Suppressor macrophage treated with lipopolysaccharide for 1 hour (primary cell): ENCODE measurements at places on chromosomes 6 and 20.
A peak's percentile ranks its signal among the peaks of the same experiment; 100 is the strongest.

GRCh38 chr20:33575282-33575681 lies 85.4 kb downstream of the CBFA2T2 start:
- DNase-seq: no peak

DNA sequence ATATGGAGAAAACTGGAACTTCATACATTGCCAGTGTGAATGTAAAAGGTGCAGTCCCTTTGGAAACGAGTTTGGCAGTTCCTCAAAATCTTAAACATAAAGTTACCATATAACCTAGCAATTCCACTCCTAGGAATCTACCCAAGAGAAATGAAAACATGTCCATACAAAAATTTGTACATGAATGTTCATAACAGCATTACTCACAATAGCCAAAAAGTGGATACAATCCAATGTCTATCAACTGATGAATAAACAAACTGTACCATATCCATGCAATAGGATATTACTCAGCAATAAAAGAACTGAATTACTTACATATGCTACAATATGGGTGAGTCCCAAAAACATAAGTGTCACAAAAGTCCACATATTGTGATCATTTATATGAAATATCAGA lies 48.7 kb upstream of the ERVFRD-1 start:
- DNase-seq: no peak

- DNase-seq: no peak
These were observed 268.2 kb upstream of the POU3F2 start for GRCh38 chr6:98566126-98566525.

- DNase-seq: no peak
These were observed 12.3 kb downstream of the DDX27 start for GRCh38 chr20:49231471-49231870.

DNA sequence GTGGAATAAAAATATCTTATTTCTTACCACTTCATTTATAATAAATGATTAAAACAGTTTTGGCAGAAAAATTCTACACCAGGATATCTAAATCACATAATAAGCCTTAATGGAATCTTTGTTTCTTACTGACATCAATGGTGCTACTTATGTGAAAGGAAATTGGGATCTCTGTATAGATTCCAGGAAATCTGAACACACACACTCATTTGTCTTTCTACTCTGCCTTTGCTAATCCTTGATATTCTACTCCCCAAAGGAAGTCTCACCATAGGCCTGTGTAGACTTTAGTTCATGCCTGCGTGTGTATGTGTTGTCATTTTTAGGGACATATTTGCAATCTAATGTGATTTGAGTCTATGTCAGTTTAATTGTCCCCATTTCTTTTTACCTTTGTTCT lies 7.9 kb downstream of the ADGRB3 start:
- DNase-seq: no peak

- no peak for DNase-seq
These were observed 439.5 kb upstream of the CDH4 start for GRCh38 chr20:60812561-60812960.

GRCh38 chr20:19344341-19344740 lies 131.9 kb downstream of the SLC24A3 start:
- peak; percentile 10 for DNase-seq

DNA sequence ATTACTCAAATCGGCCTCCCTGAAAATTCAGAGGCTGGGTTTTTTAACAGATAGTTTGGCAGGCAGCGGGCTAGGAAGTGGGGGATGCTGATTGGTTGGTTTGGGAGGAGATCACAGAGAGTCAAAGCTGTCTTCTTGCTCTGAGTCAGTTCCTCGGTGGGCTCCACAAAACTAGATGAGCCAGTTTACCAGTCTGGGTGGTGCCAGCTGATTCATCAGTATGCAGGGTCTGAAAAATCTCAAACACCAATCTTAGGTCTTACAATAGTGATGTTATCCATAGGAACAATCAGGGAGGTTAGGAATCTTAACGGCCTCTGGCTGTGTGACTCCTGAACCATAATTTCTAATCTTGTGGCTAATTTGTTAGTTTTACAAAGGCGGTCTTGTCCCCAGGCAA lies 190.7 kb downstream of the C6orf118 start:
- DNase-seq: no peak

DNA sequence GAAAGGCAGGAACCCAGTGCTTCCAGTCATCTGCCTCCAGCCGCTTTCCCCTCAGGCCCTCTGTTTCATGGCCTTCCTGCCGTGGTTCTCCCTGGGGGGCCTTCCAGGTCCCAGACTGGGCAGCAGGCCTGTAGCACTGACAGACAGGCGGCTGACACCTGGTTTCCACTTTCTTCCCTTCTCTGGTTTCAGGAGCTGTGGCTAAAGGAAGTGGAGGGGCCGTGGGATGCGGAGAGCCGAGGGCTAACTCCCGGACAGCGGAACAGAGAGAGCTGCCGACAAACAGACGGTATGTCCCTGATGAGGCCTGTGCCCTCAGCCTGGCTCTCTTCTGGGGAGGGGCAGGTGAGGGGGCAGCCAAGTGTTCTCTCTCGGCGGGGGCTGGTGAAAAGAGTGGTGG lies 12.5 kb downstream of the LRRC73 start:
- no peak for DNase-seq

- DNase-seq: peak; percentile 95
These were observed 304.9 kb upstream of the RNF24 start for GRCh38 chr20:4320291-4320690.

- no peak for DNase-seq
These were observed 28.9 kb downstream of the PREP start for GRCh38 chr6:105374010-105374420.

DNA sequence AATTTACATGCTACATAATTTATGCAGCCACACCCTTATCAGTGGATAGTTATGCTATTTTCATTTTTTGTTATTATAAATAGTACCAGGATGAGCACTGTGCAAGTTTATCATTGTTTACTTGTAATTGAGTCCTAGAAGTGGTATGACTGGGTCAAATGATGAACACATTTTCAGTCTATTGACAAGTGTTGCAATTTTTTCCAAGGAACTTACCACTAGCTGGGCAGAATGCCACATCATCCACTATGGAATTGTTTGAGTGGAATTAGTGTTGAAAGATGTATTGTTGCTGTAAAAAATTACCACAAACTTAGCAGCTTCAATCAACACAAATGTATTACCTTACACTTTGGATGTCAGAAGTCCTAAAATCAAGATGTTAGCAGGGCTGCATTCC lies 38.1 kb upstream of the OPN5 start:
- no peak for DNase-seq
